ENCODE measurements at places on chromosomes 6 and 20.

DNA sequence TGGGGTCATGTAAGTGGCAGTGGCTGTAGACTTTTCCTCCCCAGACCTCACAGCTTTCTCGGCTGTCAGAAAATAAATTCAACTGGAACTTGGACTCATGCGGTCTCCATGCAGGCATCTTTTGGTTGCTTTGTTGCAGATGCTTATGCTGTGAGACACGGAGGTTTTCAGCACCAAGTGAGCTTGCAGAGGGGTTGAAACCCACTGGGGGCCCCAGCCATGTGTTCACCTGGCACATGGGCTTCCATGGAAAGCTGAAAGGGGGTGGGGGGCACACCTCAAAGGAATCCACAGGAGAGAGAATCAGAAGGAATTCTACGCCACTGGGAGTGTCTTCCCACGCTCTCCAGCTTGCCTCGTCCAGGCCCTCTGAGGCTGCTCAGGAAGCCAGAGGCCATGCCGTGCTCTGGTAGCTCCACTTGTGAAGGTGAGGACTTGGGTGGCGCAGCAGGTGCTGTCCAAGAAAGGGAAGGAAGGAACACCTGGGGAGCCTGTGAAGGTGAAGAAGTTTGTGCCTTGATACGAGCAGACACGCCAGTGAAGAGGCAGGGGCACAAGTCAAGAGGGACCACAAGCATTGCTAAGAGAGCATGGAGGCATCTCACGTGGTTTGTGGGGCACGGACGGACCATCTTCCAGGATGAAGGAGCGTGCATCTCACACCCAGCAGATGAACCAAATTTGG is 134.3 kb upstream of the PMEPA1 start:
- no peak for DNase-seq

GRCh38 chr6:111632468-111633247 is 27.0 kb upstream of the TRAF3IP2 start:
- no peak for DNase-seq

DNA sequence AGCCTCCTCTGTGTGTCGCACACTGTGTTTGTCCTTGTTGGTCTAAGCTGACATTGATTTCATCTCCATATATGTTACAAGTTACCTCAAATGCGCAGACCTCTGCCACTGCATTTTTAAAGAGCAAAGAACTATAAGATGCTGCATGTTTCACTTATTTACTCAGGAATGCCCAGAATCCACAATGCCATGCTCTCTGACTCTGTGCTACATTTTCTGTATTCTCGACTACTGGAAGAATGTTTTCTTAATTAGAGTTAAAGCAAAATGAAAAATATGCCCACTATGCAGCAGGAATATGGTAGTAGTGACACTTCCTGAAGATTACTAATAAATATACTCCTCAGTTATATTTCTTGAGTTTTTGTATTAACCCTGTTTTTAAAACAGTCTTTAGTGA is 296.4 kb downstream of the HACE1 start:
- no peak for DNase-seq

GRCh38 chr6:46773201-46773855 is 19.9 kb upstream of the MEP1A start:
- DNase-seq = no peak

- no peak for DNase-seq
Observed at GRCh38 chr6:34657037-34657306, 39.6 kb downstream of the ILRUN start.

- DNase-seq = no peak
Observed at GRCh38 chr6:63558278-63558677, 14.0 kb upstream of the LOC128125822 start.

- DNase-seq = no peak
Observed at GRCh38 chr6:157358287-157358686, 22.7 kb upstream of the ZDHHC14 start.

DNA sequence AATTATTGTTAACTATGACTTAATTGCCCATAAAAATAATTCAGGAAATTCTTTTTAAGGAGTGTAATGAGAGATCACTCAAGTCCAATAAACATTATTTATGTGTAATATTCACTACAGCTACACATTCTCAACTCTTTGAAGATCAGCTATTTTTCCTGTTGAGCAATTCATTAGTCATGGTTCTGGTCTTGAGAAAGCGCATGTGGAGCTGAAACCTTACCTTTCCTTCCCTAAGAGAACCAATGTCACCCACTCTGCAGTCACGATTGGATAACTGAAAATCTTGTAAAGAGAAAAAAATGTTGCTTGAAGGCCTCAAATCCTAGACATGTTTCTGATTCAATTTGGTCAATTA is 736.9 kb upstream of the MARCKS start:
- no peak for DNase-seq

DNA sequence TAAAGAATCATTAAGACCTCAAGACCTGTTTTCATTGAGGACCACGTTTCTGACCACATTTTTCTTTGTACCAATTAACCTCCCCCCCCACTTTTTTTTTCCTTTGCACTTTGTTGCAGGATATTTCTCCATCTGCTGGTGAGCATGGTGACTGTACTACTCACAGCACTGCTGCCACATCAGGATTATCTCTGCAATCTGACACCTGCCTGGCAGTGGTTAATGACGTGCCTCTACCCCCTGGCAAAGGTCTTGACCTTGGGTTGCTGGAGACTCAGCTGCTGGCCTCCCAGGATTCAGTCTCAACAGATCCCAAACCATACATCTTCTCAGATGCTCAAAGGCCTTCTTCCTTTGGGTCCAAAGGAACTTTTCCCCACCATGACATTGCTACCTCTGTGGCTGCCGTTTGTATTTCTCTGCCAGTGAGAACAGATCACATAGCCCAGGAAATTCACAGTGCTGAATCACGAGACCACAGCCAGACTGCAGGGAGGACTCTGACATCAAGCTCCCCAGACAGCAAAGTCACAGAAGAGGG is 46.6 kb upstream of the EDN3 start:
- no peak for DNase-seq

GRCh38 chr6:130381459-130382380 is 15.9 kb downstream of the TMEM200A start:
- no peak for DNase-seq

- no peak for DNase-seq
Observed at GRCh38 chr6:116145803-116146675, 20.1 kb upstream of the COL10A1 start.

DNA sequence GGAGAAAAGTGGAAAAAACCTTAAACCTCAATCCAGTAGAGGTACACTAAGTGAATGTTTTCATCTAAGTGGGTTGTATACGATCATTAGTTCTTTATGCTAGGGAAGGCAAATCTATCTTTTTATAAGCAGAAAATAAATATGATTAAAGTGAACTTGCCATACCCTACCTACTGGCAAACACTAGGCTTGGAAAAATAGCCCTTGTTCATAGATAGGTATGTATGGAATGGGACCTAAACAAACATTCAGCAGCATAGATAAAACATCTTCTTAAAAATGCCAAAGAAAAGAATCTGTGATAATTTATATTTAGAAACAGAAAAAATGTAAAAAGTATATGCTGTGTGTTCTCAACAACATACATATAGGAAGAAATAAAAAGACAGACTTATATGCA is 18.8 kb downstream of the REV3L start:
- DNase-seq = no peak

DNA sequence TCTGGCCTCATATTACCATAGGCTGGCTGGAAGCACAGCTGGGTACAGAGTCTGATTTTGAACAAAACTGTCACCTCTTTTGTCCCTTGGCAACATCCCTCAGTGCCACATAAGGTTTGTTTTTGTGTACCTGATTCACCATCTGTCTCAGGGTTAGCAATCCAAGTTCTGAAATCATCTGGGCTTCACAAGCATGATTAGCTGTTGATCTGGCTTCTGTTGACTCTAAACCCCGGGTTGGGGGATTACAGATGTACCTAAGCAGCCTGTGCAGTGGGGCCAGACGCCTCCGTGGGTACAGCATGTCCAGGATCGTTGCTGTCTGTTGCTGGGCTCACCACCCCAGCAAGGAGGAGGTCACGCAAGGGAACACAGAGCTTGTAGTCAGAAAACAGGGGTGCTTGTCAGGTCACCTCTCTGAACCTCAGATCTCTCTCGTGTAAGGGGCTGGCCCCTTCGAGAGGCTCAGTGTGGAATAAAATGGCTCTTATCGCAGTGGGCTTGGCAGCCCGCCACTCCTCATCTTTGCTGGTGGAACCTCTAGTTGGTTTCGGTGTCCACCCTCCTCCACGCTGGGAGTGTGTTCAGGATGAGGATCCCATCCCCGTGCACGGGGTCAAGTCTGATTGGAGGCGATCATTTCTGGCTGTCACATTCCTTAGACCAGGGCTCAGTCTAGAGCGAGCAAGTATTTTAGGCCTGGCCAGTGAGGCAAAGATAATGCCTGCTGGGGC is 39.2 kb upstream of the ZNF831 start:
- DNase-seq = no peak

DNA sequence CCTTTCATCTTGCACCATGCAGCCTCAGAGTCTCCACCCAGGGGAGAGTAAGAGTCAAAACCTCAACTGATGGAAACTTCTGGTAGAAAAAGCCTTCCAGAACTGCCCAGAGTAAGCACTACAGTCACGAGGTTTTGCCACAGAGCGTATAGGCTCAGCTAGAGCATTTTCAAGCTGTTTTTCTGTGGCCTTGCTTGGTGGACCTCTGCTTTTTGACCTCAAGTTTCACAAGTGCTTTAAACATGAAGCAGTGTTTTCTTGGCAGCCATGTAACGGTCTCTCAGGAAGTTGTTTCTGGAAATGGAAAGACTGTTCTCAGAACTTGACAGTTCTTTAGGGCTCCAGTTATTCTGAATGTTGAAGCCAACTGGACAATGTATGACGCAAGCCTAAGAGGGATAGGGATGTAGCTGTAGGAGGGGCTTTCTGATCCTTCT is 146.5 kb downstream of the ZDHHC14 start:
- DNase-seq = no peak

- DNase-seq = no peak
Observed at GRCh38 chr6:105839266-105839665, 246.9 kb upstream of the PRDM1 start.

All from activated T-cell treated with anti-CD3 and anti-CD28 coated beads for 4 hours (primary cell).